ENCODE measurements at places on chromosomes 4 and X.

GRCh38 chr4:135927651-135928050 is 1604.6 kb downstream of the PCDH18 start:
- DNase-seq, result peak; percentile 26

- no peak for DNase-seq
Observed at GRCh38 chr4:93760284-93760683, 68.3 kb upstream of the ATOH1 start.

GRCh38 chr4:70623323-70623722 is 5.2 kb upstream of the ENAM start:
- DNase-seq, result no peak

GRCh38 chr4:98151145-98151924 is 8.1 kb upstream of the STPG2 start:
- no peak for DNase-seq

GRCh38 chr4:5705647-5706320 is 2.6 kb downstream of the EVC2 start:
- no peak for DNase-seq
